RPMI7951 (cell line): ENCODE measurements at places on chromosomes 7 and 10. TPM values are rescaled to one million over a fixed set of nuclear protein-coding genes. Genes with fewer than 3 reads are reported as not detected.

- no peak for DNase-seq
Measured at GRCh38 chr7:45020915-45021314, 20.9 kb downstream of the CCM2 start.

The IDI2 gene
- total RNA-seq: not detected in 2 replicates

DNA sequence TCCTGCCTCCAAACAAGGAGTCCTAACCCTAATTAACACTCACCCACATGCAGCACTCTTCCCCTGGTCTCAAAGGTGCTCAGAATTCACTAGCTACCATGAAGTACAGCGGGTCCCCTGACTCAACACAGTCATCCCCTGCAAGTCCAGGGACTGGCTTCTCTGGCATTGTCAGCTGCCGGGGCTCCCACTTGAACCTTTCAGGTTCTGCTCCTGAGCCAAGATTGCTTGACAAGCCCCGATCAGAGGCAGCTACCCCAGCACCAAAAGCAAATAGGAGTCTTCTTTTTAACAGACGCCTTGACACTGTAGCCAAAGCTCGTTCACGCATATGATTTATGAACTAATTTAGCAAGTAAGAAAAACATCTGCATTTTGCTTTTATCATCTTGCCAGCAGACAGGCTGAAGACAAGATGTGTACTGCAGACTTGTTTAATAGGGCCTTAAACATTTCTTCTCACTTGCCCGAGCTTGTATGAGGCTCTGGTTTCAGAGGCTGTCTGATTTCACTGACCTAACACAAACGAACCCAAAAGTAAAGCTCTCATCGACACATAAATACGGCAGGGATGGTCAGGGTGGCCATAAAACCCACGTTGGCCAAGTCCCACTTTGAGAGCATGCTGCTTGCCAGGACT is 67.6 kb upstream of the ADAM12 start:
- DNase-seq: no peak

The ARPC1B gene
- total RNA-seq: 248 and 283 TPM in 2 replicates

The DNAJC2 gene
- total RNA-seq: 16.8 and 22.1 TPM in 2 replicates

DNA sequence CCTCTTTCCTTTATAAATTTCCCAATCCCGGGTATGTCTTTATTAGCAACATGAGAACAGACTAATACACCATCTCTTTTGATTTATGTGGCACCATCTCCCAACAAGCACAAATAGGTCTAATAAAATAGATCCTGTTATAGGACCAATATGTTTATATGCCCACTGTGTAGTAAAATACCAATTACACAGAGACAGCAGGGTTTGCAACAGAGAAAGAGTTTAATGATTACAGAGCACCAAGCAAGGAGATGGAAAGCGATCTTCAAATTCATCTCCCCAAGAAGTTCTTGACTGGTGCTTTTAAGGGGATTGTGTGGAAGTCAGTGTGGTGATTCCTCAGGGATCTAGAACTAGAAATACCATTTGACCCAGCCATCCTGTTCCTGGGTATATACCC is 33.5 kb upstream of the TECTB start:
- DNase-seq: no peak

The FAM107B gene
- 33.1 and 39.9 TPM in 2 replicates for total RNA-seq

DNA sequence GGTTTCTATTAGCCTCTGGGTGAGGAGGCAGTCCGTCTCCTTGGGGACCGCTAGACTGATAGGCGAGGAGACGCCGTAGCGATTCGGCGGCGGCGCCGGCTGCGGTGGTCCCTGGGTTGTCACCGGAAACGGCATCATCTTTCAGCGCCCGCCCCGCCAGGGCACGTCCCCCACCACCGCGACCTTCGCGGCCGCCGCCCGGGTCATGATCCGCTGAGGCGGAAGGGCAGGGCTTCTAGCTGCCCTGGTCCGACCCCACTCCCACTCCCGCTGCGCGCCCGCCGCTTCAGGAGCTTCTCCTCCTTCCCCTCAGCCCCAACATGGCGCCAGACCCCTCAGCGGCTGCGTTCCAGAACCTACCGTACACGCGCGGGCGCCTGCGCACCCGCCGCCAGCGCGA is at the start of gene PAPOLB:
Gene PAPOLB, minus strand, starts transcription at position 358 of the 400 bp plus-strand sequence. Its CDS starts 220 bp downstream, at position 138.
- no peak for DNase-seq

DNA sequence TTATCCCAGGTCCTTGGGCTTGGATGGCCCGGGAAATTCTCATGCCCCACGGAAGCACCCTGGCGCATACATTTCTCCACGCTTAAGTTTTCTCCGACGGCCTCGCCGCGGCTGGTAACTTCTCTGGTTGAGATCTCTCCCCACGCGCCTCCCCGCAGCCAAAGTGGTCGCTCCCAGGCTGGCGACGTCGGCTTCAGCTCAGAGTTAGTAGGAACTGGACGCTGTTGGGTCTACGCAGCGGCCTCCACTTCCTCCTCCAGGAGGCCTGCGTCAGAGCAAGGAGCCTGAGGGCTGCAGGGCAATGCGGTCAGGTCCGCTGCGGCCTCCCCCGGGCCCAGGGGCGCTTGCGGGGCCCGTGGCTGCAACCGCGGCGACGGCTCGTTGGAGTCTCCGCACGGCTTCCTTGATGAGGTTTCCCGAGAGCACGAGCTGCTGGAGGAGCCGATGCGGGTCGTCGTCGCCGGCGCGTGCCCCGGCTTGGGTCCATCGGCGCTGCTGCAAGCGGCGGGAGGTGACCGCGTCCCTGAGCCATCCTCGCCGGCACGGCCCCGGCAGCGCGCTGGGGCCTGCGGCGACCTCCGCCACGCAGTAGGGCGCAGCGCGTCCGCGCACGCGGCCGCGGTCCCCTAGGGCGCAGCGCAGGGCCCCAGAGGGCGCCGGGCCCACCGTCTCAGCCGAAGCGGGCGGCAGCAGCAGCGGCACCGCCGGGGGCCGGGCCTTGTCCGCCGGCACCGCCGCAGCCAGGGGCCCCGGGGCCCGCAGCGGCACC is 744 bp downstream of the FRAT2 start:
- DNase-seq: peak; percentile 63

GRCh38 chr7:81886211-81886764 is 116.4 kb upstream of the HGF start:
- DNase-seq: peak; percentile 20

DNA sequence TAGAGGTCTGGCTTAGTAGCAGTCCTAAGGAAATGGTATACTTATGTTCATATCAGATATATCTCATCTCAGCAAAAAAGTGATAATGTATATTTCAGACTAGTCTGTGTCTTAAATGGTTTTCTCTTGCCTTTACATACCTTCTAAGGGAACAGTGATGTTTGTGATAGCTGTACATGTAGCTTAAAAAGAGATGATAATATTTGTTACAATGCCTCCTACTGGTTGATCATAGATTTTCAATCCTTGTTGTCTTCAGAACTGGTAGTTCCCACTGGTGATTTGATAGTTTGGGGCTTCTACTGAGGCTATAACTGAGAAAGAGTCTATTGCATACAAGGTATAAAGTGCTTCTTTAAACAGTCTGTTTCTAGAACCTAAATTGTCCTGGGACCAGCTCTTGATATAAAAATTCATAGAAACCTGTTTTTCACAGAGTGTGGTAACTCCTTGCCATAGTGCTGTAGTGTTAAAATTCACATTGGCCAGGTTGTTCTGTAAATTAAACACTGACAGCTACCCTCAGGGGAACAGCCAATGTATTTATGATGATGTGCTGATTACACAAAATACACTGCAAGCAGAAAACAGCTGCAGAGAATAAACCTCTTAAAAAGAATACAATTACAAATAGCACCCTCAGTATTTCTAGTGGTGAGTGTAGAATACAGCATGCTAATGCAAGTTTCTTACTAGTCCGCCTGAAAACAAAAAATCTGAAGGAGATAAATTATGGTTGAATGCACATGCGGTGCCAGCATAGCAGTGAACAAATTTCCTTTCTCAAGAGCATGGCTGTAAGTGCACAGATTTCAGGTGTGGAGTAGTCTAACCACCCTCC is 90.3 kb downstream of the BTRC start:
- DNase-seq: no peak

The VPS37D gene
- 2.0 and 2.1 TPM in 2 replicates for total RNA-seq

The ELMO1 gene
- total RNA-seq: 0.29 and 0.36 TPM in 2 replicates

DNA sequence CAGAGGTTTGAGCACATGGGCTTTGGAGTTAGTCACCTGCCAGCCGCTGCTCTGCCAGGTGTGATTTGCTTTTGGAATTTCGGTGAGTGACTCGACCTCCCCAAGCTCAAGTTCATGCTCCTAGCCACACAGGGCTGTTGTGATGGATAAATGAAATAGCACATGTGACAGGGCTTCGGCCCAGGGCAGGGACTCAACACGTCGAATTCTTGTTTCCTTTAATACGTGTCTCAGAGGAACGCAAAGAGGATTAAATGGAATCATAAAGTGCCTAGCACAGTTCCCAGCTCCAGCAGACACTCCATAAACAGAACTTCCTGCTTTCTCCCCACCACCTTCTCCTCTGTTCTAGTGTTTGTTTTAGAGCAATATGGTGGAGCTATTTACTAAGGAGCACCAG is 88.3 kb upstream of the CHST15 start:
- no peak for DNase-seq

The STOX1 gene
- 0.96 and 1.2 TPM in 2 replicates for total RNA-seq

GRCh38 chr10:103617602-103618385 is 124.3 kb downstream of the NEURL1 start:
- no peak for DNase-seq

GRCh38 chr7:128010391-128011127 is 20.7 kb downstream of the LRRC4 start:
- no peak for DNase-seq

- no peak for DNase-seq
Measured at GRCh38 chr7:30453921-30454320, 24.7 kb downstream of the NOD1 start.

DNA sequence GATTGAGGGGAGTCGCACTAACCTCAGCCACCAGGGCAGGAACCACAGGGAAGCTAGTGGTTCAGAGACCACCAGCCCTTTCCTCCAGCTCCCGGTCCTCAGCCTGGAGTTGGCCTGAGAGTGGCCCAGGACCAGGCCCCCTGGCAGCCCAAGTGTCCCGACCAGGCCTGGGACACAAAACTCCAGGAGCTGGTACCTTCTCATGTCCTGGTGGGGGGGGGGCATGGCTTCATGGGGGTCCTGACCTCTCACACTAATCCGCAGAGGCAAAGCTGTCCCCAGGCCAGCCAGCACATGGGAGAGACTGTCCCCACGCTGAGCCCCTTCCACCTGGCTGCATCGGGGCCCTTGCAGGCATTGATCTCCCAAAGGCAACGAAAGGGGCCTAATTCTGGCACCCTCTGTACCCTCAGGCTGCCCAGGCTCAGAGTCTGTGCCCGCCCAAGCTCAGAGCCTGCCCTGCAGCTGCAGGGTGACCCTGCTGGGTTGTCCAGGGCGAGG is 28.2 kb downstream of the GPRIN2 start:
- DNase-seq: no peak

The SLC26A5 gene
- not detected in 2 replicates for total RNA-seq

DNA sequence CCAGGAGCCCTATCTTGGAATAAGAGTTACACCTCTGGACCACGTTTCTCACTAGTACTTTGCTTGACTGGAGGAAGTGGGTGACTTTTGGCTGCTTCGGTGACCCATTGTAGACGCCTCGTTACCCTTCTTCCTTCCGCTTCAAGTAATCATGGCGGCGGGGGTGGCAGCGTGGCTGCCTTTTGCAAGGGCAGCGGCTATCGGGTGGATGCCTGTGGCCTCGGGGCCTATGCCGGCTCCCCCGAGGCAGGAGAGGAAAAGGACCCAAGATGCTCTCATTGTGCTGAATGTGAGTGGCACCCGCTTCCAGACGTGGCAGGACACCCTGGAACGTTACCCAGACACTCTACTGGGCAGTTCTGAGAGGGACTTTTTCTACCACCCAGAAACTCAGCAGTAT is 1.5 kb downstream of the KCND2 start:
- no peak for DNase-seq

- DNase-seq: peak; percentile 37
Measured at GRCh38 chr7:103447073-103447960, 1.3 kb upstream of the SLC26A5 start.

DNA sequence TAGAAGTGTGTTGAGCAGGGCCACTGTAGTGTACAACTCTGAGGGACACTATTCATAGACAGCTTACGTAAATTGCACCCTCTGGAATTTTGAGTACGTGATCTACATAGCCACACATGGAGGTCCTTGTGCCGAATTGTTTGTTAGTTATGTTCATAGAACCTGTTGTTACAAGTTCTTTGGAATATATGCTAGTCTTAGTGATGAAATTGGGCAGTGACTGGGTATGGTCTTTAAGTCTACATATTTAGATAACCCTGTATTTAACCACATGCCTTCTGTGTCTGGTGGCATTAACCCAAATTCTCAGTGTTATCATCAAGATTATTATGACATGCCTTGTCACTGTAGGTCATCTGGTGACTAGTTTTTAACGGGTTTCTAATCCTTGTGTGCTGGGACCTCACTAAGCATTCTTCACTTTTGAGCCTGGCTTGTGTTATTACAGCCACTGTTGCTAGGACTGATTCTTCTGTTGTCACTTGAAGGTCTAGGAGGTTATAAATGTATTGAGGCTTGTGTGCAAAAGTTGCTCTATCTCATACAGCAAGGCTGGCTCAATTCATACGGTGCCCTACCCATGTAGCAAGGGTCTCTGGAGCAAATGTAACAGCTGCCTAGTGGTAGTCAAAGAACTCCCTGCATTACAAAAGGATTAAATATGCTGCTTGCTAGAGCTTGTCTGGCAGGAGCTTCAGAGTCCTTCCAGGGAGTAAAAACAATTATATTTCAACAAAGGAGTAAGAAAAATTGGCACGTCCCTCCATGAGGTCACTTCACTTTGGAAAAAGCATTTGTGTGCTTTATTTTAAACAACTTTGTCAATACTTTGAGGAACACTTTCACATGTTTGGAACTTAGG is 65.4 kb downstream of the CDK14 start:
- no peak for DNase-seq

DNA sequence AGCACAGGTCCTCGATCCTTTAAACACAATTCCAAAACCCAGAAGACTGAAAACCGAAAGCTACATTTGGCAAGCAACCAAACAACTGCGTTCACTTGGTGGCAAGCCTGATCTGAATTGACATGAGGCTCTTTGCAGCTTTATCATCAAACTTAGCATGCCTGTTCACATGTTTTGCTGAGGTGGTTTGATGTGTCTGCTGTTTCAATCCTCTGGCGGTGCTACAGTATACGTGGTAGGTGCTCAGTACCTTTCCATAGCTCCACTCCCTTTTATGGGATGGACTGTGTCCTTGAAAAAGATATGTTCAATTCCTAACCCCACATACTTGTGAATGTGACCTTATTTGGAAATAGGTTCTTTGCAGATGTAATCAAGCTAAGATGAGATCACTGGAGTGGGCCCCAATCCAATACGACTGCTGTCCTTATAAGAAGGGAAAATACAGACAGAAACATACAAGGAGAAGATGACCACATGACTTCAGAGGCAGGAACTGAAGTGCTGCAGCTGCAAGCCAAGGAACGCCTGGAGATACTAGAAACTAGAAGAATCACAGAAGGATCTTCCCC is 33.4 kb downstream of the CCDC6 start:
- peak; percentile 79 for DNase-seq

DNA sequence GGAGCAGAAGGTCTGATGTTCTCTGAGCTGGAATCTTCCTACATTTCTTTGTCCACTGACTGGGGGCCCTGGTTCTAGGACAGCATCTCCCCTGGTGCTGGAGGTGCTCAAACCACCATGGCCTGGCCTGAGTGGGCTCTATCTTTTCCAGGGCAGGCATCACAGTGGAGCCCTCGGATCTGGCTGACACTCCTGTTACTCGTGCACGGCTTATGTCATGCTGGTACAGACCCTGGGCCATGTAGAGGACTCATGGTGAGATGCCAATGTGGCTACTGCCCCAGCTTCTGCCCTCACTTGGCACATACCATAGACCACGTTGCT is 96.0 kb downstream of the HIPK2 start:
- DNase-seq: no peak
